ENCODE measurements at places on chromosomes 5 and 9.

- DNase-seq = no peak
These were observed 807.7 kb downstream of the MTRR start for GRCh38 chr5:8676695-8677094.

- DNase-seq = no peak
These were observed 49.0 kb upstream of the LRRC14B start for GRCh38 chr5:142246-142810.

DNA sequence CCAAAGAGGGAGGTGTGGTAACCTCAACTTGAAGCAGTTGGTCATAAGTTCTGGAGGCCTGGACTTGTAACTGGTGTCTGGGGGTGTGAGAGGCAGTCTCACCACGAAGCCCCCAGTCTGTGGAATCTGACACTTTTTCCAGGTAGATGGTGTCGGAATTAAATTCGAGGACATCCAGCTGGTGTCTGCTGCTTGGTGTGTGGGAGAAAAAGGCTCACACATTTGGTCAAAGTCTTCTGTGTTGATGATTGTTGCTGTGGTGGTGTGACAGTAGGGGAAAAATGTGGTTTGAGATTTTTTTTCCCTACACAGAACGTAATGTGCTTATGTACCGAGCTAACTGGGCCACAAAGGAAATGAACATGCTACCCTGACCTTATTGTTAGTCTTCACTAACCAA, 251.9 kb downstream of the MAT2B start:
- DNase-seq = no peak

GRCh38 chr9:86983620-86984259, 36.4 kb upstream of the GAS1 start:
- no peak for DNase-seq

DNA sequence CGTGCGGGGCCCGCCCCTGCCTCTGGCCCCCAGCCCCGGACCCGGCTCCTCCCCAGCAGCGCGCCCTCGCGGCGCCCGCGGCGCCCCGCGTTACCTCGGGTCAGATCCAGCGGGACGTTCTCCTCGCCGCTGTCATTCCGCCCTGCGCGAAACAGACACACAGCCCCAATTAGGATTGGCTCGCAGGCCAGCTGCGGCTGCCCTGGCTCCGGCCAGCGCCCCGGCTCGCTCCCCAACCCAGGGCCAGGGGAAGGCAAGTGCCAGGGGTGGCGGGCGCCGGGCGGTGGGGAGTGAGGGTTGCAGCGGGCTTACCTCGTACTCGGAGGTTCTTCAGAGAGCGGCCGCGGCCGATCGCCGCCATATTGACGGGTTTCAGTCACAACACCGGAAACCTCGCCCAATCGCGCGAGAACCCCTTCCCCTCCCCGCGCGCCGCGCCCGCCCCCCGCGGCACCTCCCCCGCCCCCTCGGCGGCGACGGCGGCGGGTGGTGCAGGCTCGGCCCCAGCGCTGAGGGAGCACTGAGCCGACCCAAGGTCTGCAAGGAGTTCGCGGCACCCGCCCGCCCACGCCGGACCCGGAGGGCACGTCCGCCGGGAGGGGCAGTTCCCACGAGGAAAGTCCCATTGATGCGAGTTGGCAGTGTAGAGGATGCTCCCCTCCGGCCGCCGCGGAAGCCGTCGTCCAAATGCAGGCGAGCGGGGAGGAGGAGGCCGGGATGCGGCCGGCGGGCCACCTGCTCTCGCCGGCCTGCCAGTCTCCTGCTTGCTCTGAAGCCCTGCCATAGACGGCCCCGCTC, at the start of gene RICTOR:
RICTOR (minus strand) TSS at position 383 of the 798 bp plus-strand sequence; CDS start at position 361, 22 bp downstream.
- DNase-seq = peak; percentile 88

DNA sequence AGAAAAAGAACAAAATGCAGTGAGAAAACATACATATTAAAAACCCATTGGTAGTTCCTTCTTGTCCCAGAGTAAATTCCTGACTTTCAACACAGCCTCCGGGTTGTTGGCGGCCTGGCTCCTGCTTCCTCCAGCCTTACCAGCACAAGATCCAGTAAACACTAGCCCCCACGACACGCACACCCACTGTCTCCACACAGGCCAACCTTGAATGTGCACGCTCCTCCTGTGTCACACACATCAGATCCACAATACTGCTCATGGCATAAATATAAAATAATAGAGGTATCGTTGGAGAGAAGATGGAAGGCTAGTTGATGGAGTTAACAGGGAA, 2.5 kb upstream of the SLC31A2 start:
- no peak for DNase-seq

- no peak for DNase-seq
These were observed 111.8 kb downstream of the CAVIN4 start for GRCh38 chr9:100689635-100690034.

- no peak for DNase-seq
These were observed 53.1 kb upstream of the DAB2IP start for GRCh38 chr9:121598167-121598964.

DNA sequence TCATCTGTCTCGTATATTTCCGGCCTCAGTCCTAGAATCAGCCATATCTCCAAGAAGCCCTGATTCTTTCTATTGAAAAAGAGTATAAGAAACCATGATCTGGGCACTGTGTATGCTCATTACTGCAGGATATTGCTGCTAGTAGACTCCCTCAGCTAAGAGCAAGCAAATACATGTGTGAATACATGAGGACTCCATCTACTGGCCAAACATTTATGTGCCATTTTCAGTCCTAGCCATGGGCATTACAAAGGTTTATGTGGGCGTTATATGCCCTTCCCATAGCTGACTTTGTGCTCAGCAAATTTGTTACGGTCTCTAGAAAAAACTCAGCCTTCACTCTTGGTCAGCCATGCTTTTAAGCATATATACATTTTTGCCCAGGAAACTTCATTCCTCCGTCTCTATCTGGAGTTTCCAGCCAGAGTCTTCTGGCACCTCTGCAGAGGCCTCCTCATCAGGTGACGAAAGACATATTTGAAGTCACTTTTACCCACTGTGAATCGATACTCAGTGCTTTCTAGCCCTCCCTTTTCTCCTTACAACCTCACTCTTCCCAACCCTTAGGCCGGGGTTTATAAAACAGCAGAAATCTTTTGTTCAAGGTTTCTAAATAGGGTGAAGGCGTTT, 1495.6 kb upstream of the CDH6 start:
- DNase-seq = no peak

- DNase-seq = no peak
These were observed 17.2 kb upstream of the NINJ1 start for GRCh38 chr9:93151097-93151784.

GRCh38 chr5:2291146-2291840, 408.6 kb upstream of the IRX4 start:
- no peak for DNase-seq

DNA sequence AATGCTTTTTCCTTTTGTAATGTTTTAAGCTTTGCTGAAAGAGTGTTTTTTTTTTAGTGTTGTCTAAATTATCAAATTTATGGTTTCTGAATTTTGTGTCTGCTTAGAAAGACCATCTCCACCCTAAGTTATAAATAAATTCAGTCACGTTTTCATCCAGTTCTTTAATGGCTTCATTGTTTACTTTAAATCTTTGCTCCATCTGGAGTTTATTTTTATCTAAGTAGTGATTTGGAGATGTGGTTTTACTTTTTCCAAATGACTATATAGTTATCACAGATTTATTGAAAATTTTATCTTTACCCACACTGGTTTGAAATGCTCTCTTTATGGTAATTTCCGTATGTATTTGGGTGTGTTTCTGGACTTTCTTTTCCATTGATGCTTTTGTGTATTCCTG, 577.2 kb upstream of the ZNF608 start:
- no peak for DNase-seq

DNA sequence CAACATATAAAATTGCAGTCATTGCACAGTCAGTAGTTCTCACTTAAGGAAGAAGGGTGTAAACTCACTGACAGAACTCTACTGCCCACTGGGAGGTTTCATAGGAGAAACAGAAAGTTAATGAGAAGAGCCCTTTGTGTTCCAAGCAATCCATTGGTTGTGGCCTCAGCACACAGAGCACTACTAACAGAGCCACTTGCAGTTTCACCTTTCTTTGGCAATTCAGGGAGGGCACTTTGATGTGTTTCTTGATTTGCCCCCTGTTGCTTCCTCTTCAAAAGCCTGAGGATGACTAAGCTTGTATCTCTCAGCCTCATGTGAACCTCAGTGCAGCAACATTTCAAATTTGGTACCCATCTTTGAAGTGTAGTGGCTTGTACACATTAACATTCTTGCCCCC, 409.4 kb downstream of the DMRTA1 start:
- no peak for DNase-seq

DNA sequence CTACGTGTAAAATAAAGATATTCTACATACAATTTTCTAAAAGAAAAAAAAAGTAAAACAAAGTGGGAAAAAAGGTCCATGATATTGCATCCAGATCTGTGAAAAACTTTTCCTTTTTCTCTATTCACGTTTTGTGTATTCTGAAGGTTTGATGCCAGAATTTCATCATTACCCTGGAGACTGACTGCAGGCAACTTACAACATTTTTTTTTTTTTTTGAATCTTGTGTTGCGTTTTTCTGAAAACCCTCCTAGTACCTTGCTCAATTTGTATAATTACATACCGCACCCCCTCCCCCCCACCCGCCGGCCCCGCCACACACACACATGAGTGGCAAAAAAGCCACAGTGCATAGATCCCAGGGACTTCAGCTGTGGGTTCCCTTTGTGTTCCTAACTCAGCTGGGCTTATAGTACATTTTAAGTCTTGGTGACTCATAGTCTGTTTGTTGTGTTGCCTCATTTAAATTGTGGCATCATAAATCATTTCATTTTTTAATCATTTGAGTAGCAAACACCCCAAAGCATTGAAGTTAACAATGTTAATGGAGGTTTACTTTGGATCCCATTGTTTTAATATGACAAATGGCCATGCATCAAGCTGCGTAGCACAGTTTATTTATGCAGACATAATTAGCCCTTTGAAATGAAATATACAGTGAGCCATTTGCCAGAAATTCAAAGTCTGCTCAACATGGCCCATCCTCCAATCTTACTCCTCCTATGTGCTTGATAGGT, 36.0 kb downstream of the PRDM6 start:
- DNase-seq = no peak

- DNase-seq = no peak
These were observed 26.5 kb downstream of the MTAP start for GRCh38 chr9:21828853-21829410.

DNA sequence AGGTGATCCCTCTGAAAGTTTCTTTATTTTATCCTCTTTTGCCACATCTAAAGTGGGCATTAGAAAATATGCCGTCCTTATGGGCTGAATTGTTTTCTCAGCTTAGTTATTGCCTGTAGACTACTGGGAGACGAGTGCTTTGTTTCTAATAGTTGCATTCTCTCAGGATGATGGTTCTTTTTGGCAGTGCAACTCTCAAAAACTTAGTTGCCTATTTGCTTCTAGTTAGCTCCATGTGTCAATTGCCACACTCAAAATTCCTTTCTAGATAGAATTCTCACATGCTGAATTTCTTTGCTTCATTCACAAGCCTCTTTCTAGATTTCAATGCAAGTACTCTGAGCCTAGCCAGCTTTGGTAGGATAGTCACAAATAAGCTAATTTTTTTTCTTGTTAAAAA, 155.5 kb downstream of the FGF10 start:
- DNase-seq = no peak

All from activated T-cell treated with anti-CD3 and anti-CD28 coated beads for 24 hours (primary cell).